ENCODE measurements at places on chromosomes 4 and X. TPM values are rescaled to one million over a fixed set of nuclear protein-coding genes. Genes with fewer than 3 reads are reported as not detected.

The CCNB3 gene
- total RNA-seq: 3.1 TPM

The OCIAD1 gene
- total RNA-seq: 73.7 TPM

The GPC4 gene
- total RNA-seq: 79.7 TPM

GRCh38 chr4:17578482-17578891, 1.5 kb downstream of the LAP3 start:
- no peak for DNase-seq

- no peak for DNase-seq
These were observed 413.8 kb downstream of the RAPGEF2 start for GRCh38 chr4:159516556-159517140.

GRCh38 chr4:155761916-155762315, 3.1 kb downstream of the GUCY1B1 start:
- DNase-seq: no peak

Measured in esophagus muscularis mucosa (tissue), 4 donors.